Osteoblast (primary cell): ENCODE measurements at places on chromosomes 6 and 20. TPM values are rescaled to one million over a fixed set of nuclear protein-coding genes. Genes with fewer than 3 reads are reported as not detected.
A peak's percentile ranks its signal among the peaks of the same experiment; 100 is the strongest.

GRCh38 chr6:106739387-106739786 is 110.0 kb downstream of the QRSL1 start:
- DNase-seq: no peak

- peak; percentile 34 for DNase-seq
Observed at GRCh38 chr6:166478782-166479592, 96.2 kb upstream of the MPC1 start.

DNA sequence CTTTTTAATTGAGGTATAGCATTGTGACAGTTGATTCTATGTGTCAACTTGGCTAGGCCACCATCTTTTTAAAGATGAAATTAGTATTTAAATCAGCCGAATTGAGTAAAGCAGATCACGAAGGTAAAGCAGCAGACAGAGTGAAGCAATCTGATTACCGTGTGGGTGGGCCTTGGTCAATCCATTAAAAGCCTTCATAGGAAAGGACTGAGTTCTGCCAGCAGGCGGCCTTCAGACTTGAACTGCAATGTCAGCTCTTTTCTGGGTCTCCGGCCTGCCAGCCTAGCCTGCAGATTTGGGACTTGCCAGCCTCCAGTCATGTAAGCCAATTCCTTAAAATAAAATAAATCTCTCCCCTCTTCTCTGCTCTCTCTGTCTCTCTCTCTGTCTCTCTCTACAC is 22.4 kb upstream of the TGM2 start:
- DNase-seq: peak; percentile 39

DNA sequence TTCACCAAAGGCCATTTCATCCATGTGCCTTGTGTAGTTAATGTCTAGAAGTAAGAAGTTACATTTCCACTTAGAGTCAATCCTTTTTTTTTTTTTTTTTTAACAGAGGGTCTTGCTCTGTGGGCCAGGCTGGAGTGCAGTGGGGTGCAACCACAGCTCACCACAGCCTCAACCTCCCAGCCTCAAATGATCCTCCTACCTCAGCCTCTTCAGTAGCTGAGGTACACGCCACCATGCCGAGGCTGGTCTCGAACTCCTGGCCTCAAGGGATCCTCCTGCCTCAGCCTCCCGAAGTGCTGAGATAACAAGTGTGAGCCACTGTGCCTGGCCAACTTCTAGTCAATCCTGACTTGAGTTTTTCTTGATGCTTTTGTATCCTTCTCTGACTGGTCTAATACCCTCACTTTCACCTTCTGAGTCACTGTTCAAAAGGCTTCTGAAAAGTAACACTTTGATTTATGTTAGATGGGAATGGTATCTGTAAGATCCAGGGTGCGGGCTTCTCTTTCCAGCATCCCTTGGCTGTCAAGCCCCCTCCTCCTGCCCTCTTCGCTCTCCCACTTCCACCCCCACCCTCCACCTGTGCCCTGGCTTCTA is 22.1 kb downstream of the TRAM2 start:
- no peak for DNase-seq

GRCh38 chr6:162198925-162199324 is 528.6 kb downstream of the PRKN start:
- no peak for DNase-seq

- no peak for DNase-seq
Observed at GRCh38 chr20:63371291-63371865, 10.2 kb upstream of the CHRNA4 start.

DNA sequence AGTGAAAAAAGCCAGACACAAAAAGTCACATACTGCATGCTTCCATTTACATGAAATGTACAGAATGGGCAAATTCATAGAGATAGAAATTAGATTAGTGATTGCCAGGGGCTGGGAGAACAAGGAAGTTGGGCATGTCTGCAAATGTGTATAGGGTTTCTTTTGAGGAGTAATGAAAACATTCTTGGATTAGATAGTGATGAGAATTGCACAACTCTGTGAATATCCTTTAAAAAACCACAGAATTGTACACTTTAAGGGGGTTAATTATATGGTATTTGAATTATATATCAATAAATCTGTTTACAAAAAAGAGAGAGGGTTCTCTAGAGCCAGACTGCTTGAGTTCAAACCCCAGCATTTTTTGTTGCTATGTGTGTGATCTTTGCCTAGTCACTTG is 188.1 kb downstream of the CDC5L start:
- peak; percentile 44 for DNase-seq

DNA sequence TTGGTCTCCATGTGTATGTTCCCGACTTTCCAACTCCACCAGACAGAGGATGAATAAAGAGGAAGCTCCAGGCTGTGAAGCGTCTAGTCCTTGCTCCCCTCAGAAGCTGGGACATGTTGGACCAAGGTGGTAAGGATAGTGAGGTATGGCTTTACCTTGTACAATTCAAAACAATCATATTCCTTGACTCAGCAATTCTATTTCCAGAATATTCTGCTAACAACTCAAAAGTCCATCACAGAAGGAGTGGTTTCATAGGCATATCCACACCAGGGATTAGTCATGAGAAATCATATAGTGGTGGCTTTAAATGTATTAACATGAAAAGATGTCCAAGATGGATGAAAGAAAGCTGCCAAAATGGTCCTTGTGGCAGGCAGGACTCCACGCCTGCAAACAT is 19.8 kb downstream of the FKBP1A start:
- no peak for DNase-seq

DNA sequence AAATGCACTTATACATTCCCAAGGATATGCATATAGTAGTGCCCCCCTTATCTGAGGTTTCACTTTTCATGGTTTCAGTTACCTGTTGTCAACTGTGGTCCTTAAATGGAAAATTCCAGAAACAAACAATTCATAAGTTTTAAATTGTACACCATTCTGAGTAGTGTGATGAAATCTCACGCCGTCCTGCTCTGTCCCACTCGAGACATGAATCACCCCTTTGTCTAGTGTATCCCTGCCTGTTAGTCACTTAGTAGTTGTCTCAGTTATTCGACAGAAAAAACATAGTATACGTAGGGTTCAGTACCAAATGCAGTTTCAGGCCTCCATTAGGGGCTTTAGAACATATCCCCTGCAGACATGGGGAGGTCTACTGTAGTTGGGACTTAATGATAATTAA is 57.0 kb downstream of the MAP1LC3A start:
- DNase-seq: peak; percentile 45

GRCh38 chr20:34922654-34923381 is 32.8 kb downstream of the GSS start:
- no peak for DNase-seq

- DNase-seq: no peak
Observed at GRCh38 chr20:39946053-39946810, 742.8 kb downstream of the MAFB start.

DNA sequence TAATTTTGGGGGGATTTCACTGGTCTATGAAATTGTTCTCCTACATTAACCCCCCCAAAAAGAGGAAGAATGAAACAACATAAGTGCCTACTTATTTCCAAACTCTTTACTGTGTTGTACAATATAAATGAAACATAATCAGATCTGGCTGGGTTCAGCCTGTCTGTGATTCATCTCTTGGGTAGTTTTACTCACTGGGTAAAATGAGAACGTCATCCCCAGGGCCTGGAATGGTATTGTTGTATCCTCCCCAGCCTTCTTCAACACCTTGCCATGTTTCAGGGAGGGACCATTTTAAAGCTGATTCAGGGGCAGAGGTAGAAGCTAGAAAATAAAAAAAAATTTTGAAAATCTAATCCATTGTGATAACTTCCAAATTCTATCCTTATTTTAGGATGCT is 256.7 kb downstream of the PKHD1 start:
- no peak for DNase-seq

GRCh38 chr6:149717588-149718458 is at the start of gene LATS1:
Gene LATS1, minus strand, starts transcription at chr6:149718101. Its CDS starts 15,975 bp downstream, at chr6:149702126.
- DNase-seq: peak; percentile 94

DNA sequence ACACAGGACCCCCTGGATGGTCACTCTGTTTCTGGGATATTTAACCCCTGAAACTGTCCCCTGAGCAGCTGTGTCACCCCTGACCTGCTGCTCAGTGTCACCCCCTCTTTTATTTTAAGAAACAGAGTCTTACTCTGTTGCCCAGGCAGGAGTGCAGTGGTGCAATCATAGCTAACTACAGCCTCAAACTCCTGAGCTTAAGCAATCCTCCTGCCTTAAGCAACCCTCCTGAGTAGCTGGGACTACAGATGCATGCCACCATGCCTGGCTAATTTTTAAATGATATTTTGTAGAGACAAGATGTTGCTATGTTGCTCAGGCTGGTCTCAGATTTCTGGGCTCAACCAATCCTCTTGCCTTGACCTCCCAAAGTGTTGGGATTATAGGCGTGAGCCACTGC is 21.5 kb upstream of the GTSF1L start:
- DNase-seq: no peak

GRCh38 chr6:170045981-170046667 is 244.8 kb downstream of the DLL1 start:
- no peak for DNase-seq

- DNase-seq: no peak
Observed at GRCh38 chr6:140849456-140849855, 1283.3 kb upstream of the GJE1 start.

- DNase-seq: peak; percentile 87
Observed at GRCh38 chr6:31007694-31008093, 2.6 kb upstream of the MUC22 start.

DNA sequence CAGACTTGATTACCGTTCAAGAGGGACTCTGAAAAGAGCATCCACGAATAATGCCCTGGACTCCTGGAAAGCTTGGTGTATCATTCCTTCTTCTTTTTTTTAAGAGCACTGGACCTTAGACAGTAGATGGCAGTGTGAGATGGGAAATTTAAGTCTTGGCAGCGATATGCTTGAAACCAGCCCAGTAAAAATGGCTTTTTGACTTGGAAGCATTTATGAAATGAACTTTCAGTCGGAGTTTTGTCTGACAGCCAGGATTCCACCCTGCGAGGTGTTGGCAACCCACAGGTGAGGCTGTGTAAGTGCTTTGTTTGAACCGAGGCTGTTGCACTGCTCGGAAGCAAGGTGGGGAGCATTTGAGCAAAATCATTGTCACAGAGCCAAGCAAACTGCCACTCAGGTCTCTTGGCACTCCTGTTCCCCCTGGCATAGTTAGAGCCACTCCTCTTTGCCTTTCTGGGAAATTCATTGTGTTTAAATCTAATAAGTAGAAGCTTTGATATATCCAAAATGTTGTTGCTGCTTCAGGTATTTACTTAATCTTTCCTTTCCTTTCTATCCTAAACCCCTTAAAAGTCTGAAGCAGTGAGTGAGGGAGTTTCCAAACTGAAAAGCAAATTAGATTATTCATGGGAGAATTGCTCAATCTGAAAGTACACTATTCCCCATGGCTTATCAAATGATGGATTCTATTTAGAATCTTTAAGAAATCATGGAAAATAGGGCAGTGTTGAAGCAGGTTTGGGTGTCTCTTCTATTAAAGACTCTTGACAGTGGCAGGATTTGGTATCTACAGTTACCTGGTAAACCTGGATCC is 272.8 kb upstream of the SLC35B3 start:
- no peak for DNase-seq

GRCh38 chr20:8454137-8454712 is 322.2 kb downstream of the PLCB1 start:
- peak; percentile 94 for DNase-seq

DNA sequence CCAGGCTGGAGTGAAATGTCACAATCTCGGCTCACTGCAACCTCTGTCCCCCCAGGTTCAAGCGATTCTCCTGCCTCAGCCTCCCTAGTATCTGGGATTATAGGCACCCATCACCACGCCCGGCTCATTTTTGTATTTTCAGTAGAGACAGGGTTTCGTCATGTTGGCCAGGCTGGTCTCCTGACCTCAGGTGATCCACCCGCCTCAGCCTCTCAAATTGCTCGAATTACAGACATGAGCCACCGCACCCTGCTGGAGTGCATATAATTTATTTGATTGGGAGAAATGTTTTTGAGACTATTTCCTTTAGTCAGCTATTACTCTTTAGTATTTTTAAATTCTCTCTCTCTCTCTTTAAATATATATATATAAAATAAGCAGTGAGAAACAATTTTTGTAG is 29.8 kb downstream of the FAM83B start:
- no peak for DNase-seq

DNA sequence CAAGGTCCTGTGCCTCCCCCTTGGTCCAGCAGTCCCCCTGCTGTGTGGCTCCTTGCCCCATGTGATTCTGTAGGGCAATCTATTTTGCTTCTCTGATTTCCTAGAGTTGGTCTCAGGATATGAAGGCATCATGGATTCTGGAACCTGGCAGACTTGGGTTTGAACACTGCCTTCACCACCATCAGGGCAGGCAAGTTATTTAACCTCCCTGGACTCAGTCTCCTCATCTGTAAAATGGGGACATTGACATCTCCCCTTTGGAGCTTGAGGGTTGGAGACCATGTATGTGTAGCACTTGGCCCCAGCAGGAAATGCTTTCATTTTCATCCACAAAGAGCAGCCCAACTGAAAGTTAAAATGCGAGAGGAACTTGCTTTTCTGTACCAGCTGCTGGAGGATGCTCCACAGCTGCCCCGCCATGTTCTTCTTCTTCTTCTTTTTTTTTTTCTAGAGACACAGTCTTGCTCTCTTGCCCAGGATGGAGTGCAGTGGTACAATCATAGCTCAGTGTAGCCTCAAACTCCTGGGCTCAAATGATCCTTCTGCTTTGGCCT is 6.7 kb downstream of the TOX2 start:
- DNase-seq: no peak

- no peak for DNase-seq
Observed at GRCh38 chr6:150730801-150731457, 131.2 kb downstream of the PLEKHG1 start.

DNA sequence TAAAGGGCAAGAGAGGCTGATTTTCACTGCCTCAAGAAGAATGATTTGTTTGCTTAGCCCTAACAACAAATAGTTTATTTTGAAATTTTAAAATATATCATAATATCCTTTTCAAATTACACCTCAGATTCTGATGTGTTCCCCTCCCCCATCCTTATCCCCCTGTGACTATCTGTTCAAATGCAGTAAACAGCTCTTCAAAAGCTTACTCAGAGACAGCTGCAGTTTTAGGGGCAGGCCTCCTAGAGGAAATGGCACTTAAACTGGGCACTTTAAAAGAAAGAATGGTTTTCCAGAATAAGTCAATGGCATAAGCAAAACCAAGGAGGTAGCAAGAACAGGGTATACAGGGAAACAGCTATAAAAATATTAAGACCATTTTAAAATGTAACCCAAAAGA is 118.6 kb upstream of the UST start:
- no peak for DNase-seq

Gene VWA7
- 0.29 and 0.36 TPM in 2 replicates for total RNA-seq

Gene PHF20
- total RNA-seq: 34.8 and 39.1 TPM in 2 replicates

Gene HRH3
- not detected in 2 replicates for total RNA-seq

Gene CRISP2
- not detected in 2 replicates for total RNA-seq

Gene FAM162B
- 0.36 TPM in 1 of 2 replicates, not detected in the other for total RNA-seq

Gene ADNP
- total RNA-seq: 23.5 and 26.2 TPM in 2 replicates

Gene EPM2A
- total RNA-seq: 10.6 and 11.6 TPM in 2 replicates

Gene HSPA1L
- total RNA-seq: 0.29 and 0.72 TPM in 2 replicates

Gene KCNQ2
- total RNA-seq: 0.36 TPM in 1 of 2 replicates, not detected in the other

Gene CCN5
- 520 and 687 TPM in 2 replicates for total RNA-seq

Gene BPI
- under 0.01 TPM in 1 of 2 replicates, not detected in the other for total RNA-seq
